ENCODE measurements at places on chromosomes 3 and 15.

DNA sequence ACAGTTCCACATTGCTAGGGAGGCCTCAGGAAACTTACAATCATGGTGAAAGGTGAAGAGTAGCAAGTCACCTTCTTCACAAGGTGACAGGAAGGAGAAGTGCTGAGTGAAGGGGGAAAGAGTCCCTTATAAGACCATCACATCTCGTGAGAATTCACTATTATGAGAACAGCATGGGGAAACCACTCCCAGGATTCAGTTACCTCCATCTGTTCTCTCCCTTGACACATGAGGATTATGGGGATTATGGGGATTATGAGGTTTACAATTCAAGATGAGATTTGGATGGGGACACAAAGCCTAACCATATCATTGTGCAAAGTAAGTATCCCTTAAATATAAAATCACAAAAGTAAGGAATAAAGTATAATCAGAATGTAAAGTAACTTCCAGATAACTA lies 375.9 kb upstream of the NAALADL2 start:
- no peak for DNase-seq

DNA sequence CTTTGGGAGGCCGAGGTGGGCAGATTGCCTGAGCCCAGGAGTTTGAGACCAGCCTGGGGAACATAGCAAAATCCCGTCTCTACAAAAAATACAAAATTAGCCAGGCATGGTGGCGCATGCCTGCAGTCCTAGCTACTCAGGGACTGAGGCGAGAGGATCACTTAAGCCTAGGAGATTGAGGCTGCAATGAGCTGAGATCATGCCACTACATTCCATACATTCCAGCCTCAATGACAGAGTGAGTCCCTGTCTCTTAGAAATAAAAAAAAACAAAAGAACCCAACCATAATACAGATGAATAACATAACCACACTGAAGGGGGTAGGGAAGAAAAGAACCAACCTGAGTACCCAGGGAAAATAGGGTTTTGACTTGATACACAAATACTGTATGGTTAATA lies 19.7 kb upstream of the CGNL1 start:
- no peak for DNase-seq

GRCh38 chr3:12959838-12960378 lies 113.3 kb downstream of the IQSEC1 start:
- peak; percentile 53 for DNase-seq

DNA sequence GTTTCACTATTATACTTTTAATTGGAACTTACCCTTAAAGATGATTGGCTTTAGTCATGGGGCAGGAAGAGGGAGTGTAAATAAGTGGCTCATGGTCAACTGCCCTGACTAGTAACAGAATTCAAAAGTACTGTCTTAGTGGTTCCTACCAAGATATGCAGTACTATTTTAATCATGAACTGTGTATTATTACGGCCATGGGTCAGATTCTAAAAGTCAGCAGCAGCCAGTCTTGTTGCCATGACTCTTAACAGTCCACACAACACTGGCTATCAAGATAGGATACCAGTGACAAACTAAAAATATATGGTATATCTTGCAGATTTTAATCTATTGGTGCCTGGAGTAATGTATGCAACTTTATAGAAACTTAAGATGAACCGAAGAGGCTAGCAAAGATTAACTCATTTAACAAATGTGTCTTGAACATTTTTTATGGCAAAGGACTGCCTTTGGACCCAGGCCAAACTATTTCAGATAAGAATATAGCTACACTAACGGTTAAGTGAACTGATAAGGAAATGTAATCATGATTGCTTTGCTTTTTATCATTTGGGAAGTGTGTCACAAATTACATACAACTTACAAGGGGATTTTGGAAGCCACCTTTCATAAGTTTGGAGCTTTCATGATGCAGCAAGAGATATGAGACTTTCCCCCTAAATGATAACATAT lies 163.7 kb downstream of the TCF12 start:
- DNase-seq: no peak

DNA sequence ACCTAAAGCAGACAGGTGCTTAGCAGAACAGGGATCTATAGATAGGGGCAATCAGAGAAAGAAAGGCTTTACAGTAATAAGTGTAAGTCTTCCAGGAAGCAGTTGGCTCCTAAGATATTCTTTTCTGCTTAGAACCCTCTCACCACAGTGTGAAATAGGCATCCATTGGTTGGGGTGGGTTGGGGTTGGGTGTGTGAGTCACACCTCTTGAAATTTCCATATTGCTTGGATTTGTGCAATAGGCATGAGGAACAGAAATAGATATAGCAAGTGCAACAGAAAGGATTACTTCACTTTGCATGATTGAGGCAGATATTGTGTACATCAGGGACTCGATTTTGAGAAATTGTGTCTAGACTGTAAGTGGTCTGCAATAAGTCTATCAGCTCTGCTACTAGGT lies 200.1 kb upstream of the GAP43 start:
- DNase-seq: no peak

- no peak for DNase-seq
These were observed 141.4 kb downstream of the VPS8 start for GRCh38 chr3:184953401-184953800.

DNA sequence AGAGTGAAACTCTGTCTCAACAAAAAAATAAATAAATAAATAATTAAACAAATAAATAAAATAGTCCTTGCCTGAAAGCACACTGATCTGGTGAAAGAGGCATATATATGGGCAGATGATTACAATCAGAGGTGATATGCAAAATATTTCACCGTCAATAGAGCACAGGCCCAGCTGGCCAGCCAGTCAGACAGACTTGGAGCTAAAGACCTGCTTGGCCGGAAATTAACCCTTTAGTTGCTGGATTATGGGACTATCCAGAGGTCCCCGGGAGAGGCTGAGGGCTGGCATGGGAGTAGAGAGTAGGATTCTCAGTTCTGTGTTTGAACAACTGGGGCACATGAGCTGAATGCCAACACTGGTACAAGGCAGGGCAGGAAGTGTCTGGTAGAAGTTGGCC lies 59.1 kb upstream of the CTNNB1 start:
- DNase-seq: no peak

DNA sequence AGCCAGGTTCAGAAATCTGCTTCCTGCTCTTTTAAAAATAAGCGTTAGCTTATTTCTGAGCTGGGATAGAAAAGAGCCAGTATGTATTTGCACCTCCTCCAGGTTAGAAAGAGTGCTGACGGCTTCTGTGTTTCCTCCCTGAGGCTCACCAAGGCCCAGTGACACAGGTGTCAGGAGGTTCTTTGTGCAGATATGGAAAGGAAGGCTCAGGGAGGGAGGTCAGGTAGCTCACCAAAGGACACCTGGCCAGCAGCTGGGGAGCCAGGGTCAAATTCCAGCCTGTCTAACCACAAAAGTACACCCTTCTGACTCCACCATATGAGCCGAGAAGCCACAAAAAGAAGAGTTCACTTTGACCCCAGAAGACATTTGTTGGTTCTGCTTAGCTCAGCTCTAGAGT lies 201.0 kb upstream of the WNT5A start:
- no peak for DNase-seq

- DNase-seq: no peak
These were observed 37.0 kb downstream of the DAPK2 start for GRCh38 chr15:64009241-64009640.

- no peak for DNase-seq
These were observed 41.7 kb upstream of the SEC22A start for GRCh38 chr3:123159926-123160635.

GRCh38 chr3:71400986-71401451 lies 182.5 kb downstream of the FOXP1 start:
- DNase-seq: no peak

- DNase-seq: no peak
These were observed 45.7 kb downstream of the CHSY1 start for GRCh38 chr15:101206176-101206591.

- DNase-seq: no peak
These were observed 9.6 kb downstream of the VGLL4 start for GRCh38 chr3:11634081-11634635.

GRCh38 chr3:58161435-58162398 lies 49.1 kb downstream of the DNASE1L3 start:
- no peak for DNase-seq

GRCh38 chr3:15453501-15453900 lies 26.1 kb downstream of the EAF1 start:
- DNase-seq: no peak

- DNase-seq: no peak
These were observed 230.2 kb upstream of the EIF1B start for GRCh38 chr3:40079203-40079846.

- no peak for DNase-seq
These were observed 57.4 kb upstream of the BDH1 start for GRCh38 chr3:197613199-197613598.

- no peak for DNase-seq
These were observed 31.2 kb upstream of the DUT start for GRCh38 chr15:48300038-48300437.

GRCh38 chr3:114363554-114364202 lies 69.8 kb downstream of the TIGIT start:
- peak; percentile 50 for DNase-seq

GRCh38 chr3:9293076-9293475 lies 43.6 kb upstream of the SRGAP3 start:
- DNase-seq: no peak

DNA sequence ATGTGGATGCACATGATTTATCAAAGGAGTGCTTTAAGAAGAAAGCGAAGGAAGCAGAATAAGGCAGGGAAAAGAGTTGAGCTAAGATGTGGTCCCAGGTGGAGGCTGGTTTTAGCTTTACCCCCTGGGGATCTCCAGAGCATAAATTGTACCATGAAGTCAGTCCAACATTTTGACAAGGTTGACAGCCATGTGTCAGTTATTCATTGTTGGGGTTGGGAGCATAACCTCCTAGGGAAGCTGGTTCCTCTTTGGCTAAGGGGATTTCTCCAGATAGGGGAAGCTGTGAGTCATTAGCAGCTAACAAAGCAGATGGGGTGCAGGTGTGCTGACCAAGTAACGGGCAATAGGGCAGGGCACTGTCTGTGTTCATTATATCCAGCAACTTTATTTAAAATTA lies 123.7 kb upstream of the IGSF10 start:
- no peak for DNase-seq

- peak; percentile 72 for DNase-seq
These were observed 90.0 kb downstream of the APBA2 start for GRCh38 chr15:28975766-28976179.

DNA sequence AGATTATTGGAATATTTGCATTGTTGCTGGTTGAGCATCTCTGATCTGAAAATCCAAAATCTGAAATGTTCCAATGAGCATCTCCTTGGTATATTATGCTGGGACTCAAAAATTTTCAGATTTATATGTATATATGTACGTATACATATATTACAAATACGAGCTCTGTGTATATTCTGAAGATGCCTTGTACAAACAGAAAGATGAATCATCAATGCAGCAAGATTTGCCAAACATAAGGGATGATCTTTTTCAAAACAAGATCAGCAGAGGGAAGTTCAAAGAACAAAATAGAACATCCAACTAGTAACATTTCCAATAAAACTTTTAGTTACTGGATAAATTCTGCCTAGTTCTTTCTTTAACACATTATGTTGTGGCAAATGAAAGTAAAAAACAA lies 42.5 kb downstream of the HERC1 start:
- DNase-seq: no peak

- DNase-seq: no peak
These were observed 93.8 kb downstream of the FRMD5 start for GRCh38 chr15:44101286-44101685.

DNA sequence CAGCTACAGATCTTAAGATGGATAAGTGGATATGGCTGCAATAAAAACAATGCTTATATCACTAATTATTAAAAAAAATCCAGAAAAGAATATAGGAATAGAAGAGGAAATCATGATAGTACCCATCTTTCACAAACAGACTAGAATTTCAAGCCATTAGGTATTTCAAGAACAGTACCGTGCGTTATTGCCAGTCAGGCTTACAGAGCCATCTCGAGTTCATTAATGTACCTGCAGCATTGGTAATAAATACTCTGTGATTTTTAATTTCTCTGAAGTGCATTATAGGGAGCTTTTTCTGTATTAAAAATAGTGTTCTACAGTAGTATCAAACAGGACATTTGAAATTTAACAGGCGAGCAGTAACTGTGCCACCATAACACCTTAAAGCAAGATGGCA lies 35.7 kb downstream of the ST3GAL6 start:
- no peak for DNase-seq

- no peak for DNase-seq
These were observed 94.7 kb upstream of the TGFBR2 start for GRCh38 chr3:30511524-30512251.

- DNase-seq: no peak
These were observed 37.5 kb upstream of the FSIP1 start for GRCh38 chr15:39820050-39820602.

DNA sequence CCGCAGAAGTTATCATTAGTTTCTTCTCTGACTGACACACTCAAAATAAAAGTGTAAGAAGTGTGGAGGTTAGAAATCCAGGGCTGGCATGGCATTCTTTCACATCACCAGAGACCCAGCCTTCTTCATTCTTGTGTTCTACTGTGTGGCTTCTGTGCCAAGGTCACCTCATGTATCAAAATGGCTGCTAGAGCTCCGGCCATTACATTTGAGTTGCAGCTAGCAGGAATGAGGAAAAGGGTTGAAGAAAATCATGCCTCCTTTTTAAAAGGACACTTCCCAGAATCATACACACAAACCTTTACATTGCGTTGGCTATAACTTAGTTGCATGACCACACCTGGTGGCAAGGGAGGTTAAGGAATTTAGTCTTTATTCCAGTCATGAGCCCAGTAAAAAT lies 345.6 kb upstream of the PROK2 start:
- no peak for DNase-seq

- no peak for DNase-seq
These were observed 43.2 kb downstream of the HMCES start for GRCh38 chr3:129321887-129322286.

DNA sequence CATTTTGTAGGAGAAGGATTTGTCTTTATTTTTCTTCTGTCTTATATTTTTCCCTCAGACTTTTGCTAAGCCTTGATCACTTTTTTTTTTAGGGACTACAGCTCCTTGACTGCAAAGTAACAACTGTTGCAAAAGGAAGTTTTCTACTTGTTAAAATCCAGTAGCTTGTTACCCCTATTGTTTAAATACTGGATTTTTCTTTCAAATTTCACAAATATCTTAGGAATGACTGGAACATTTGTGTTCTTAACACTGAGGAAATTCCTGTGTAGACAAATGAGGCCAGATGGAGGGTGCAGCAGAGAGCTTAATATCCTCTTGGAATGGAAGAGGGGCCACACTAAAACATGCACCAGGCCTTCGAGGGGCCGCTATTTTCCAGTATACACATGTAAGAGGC lies 3.2 kb upstream of the PGPEP1L start:
- DNase-seq: no peak

- DNase-seq: no peak
These were observed 33.1 kb upstream of the SEMA3F start for GRCh38 chr3:50122071-50122470.

GRCh38 chr3:51500632-51501131 lies 867 bp upstream of the DCAF1 start:
- DNase-seq: no peak
